ENCODE measurements at places on chromosomes 11 and 22.

GRCh38 chr22:19921544-19922081, 20.0 kb upstream of the COMT start:
- no peak for DNase-seq

DNA sequence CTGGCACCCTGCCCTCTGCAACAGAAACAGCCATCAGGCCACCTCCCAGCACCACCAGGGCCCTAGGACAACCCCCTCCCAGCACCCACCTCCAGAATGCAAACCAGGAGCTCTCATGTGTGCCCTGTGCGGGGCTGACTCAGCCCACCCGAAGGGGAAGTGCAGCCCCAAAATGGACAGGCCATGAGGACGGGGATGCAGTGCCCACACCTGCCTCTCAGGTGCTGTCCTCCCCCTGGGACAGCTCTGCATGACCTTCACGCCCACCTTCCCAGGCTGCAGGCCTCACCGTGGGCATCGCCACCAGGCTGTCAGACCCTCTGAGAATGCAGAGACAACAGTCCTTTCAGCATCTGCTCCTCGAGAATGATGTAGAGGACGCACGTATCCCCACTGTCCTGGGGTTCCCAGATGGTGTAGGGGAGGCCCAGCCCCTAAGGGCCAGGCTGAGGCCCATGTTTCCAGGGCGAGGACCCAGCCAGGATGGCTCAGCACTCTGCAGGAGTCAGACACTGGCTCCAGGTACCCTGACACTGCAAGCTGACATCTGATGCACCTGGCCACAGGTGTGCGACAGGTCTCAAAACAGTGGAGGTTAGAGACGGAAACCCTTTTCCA, 13.5 kb downstream of the MOB2 start:
- DNase-seq = no peak

- DNase-seq = no peak
Observed at GRCh38 chr11:90135016-90135415, 553 bp downstream of the NAALAD2 start.

DNA sequence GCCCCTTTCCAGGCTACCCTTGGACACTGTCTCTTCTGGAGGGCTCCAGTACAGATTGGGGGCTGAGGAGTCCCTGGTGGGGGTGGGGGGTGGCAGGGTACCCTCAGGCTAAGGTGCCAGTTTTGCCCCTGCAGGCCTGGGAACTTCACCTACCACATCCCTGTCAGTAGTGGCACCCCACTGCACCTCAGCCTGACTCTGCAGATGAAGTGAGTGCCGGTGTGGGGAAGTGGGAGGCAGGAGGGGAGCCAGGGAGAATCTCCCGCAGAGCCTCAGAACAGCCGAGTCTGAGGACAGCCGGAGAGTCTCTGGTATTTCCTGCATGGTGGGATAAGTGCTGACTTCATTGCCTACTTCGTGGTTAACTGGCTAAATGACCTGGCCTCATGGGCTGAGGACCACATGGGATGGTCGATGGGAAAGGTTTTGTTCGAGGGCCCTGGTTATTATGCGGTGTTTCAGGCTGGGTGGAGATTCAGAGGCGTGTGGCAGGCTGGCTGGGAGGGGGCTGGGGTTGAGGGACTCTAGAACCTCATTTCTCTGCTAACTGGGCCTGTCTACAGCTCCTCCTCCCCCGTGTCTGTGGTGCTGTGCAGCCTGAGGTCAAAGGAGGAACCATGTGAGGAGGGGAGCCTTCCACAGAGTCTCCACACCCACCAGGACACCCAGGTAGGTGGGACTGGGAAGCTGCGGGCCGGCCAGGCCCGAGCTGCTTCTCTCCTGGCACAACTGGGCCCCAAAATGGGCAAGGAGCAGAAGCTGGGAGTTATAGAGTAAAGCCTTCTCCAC, 8.5 kb downstream of the TMEM258 start:
- DNase-seq = no peak

- DNase-seq = no peak
Observed at GRCh38 chr11:44445500-44446365, 119.7 kb upstream of the CD82 start.

DNA sequence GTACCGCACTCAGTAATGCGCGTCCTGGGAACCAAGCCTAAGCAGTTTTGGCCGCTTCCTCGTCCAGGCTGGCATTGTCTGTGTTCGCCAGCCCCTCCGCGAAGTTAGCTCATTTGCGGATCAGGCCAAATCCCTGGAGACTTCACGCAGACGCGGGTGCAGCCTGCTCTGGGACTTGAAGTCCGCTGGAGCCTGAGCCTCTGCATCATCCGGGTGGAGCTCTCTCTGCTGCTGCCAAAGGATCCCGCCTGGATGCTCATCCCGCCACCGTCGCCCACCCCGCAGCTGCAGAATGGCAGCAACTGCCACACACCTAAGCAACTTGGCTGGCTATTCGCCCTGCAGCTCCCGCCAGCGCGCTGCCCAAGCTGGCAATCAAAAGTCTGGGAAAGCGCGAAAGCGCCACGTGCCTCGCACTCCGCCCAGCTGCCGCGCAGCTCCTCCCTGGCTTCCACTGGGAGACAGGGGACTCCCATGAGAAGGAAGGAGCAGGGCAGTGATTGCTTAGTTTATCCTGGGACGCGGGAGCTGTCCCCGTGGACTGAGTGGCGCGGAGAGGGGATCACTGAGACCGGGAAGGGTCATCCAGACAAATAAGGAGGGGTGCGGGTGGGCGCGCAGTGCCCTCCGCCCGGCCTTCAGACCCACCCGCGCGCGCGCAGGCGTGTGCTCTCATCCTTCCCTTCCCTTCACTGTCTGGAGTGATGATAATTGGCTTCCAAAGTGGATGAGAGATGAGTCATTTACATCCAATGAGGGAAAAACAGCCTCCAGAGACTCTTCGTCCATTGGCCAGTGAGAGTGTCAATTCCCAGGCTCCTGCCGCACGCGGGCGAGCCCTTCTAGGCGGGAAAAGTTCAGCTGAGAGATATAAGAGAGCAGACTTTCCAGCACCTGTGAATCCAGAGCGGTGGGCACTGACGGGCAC, 23.2 kb upstream of the GLYATL1B start:
- DNase-seq = no peak

DNA sequence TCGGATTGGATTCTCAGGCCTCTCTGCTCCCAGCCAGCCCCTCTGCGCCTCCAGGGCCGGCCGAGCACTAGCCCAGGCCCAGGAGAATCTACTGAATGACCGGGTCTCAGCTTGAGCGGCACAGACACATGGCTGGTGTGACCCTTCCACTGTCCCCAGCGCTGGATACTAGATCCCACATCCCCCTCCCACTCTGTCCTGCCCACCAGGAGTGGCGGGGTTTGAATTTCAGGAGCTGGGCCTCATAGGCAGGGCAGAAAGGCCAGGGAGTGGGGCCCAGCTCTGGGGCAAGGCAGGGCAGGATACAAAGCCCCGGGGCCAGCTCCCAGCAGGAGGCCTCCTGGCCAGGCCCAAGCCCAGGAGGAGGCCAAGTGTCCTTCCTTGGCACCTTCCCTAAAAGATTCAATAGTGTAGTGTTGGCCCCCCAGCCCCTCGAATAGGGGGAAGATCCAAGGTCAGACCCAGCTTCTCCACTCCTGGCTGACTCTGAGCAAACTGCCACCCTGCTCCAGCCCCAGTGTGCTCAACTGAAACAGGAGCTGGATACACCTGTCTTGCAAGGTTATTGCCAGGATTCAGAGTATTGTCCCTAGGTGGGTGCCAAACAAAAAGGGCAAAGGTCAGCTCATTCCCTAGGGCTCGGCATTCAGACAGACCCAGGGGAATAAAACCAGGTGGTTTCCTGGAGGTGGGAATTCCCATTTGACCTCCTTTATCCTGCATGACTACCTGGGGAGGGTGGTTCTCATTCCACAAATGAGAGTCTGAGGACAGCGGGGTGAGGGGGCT, 22.5 kb upstream of the TCF20 start:
- no peak for DNase-seq

GRCh38 chr11:26715133-26715532, 6.7 kb downstream of the SLC5A12 start:
- DNase-seq = no peak

GRCh38 chr11:48013269-48013901, 33.0 kb downstream of the PTPRJ start:
- no peak for DNase-seq

DNA sequence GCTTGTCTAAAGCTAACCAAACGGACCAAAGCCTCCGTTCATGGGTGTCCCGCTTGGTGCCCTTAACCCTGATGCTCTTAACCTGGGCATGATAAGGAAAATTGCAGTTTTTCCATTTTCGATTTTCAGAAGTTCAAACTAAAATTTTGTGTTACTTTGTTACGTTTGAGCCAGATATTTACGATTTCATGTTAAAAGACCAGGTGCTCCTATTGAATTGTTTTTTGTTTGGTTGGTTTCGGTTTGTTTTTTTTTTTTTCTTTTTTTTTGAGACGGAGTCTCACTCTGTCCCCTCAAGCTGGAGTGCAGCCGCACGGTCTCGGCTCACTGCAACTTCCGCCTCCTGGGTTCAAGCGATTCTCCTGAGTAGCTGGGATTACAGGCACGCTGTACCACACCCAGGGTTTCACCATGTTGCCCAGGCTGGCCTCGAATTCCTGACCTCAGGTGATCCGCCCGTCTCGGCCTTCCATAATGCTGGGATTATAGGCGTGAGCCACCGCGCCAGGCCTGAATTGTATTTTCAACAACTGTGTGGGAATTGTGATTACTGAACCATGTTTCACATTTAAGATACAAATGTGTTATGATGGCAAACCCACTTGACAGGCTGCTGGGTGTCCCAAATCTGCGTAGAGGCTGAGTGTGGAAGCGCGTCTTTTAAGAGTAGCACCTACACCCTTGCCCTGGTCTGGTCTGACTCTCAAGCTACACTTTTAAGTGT, 864 bp upstream of the USP28 start:
- no peak for DNase-seq

DNA sequence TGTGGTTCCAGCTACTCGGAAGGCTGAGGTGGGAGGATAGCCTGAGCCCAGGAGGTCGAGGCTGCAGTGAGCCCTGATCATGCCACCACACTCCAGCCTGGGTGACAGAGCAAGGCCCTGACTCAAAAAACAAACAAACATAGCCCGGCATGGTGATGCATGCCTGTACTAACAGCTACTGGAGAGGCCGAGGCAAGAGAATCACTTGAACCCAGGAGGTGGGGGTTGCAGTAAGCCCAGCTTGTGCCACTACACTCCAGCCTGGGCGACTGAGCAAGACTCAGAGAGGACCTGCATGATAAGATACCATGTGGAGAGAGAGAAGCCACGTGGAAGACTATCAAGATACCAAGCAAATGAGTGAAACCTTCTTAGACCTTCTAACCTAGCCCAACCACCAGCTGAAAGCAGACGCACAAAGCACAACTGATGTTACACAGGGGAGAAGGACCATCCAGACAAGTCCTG, 36.1 kb downstream of the AMBRA1 start:
- DNase-seq = no peak

DNA sequence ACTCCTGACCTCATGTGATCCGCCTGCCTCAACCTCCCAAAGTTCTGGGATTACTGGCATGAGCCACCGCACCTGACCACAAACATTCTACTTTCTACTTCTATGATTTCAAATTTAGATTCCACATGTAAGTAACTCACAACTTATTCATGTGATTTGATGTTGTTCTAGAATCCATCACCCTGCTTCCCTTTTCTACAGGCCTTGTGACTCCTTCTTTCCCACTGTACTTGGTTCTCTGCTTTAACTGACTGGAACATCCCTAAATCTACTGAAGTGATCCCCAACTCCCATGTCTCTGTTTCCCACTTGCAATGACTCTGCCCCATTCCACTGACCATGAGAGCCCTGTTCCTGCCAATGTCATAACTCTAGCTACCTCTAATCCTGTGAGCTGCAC, 25.7 kb upstream of the MRPL17 start:
- DNase-seq = no peak

DNA sequence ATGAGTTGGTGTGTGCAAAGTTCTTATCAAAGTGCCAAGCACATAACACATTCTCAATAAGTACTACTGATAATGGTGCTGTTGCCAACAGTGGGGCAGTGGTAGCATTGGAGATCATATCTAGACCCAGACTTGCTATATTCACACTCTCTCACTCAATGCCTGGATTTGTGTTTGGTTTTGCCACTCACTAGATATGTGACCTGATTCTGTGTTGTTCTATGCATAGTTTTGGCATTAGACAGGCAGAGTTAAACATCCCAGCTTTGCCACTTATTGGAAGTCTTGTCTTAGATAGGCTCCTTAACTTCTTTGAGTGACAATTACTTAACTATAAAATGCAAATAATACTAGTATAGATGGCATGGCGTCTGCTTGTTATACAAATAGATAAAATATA, 642.6 kb upstream of the CCDC179 start:
- DNase-seq = no peak

- no peak for DNase-seq
Observed at GRCh38 chr11:80860632-80861031, 1419.8 kb upstream of the TENM4 start.

- no peak for DNase-seq
Observed at GRCh38 chr22:19037282-19038163, 84.7 kb downstream of the DGCR2 start.

DNA sequence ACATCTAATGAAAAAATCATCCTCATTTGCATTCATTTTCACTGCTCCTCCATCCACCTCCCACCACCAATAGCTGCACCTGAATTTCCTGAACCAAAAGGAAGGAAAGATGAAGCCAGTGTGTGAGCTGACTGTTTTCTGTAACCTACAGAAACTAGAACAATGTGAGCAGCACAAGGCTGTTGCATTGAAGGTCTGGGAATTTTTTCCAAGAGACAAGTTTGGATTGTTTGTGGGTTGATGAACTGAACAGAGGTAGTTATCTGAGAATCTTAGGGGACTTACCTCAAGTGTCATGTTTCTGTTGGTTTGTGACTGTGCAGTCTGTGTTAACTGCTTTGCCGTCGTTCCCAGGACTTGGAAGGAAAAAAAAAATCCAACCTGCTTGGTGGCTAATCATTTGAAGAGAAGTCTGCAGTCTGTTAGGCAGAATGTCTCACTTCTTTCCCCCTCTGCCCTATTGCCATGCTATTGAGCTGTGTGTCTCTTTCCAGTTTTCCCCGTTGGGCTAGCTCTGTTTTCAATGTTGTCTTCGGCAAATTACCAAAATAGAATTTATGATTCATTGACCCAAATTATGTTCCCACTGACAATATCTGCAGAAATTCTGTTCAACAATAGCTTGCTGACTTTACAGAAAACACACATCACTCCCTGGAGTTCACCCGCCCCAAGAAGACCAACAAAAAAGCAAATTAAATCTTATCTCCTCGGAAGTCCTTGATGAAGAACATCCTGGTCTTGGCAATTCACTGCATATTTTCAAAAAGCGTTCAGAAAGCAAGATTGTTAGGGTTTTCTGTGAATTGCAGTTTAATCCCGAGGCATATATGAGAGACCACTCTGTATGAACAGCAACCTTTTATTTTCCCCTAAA, 76.0 kb downstream of the SC5D start:
- DNase-seq = no peak

Data from stimulated activated CD8-positive, alpha-beta memory T cell treated with anti-CD3 and anti-CD28 coated beads, Interleukin-2, amount 100 ng/mL, for 48 hours (primary cell).